ENCODE measurements at places on chromosomes 2 and 18.

DNA sequence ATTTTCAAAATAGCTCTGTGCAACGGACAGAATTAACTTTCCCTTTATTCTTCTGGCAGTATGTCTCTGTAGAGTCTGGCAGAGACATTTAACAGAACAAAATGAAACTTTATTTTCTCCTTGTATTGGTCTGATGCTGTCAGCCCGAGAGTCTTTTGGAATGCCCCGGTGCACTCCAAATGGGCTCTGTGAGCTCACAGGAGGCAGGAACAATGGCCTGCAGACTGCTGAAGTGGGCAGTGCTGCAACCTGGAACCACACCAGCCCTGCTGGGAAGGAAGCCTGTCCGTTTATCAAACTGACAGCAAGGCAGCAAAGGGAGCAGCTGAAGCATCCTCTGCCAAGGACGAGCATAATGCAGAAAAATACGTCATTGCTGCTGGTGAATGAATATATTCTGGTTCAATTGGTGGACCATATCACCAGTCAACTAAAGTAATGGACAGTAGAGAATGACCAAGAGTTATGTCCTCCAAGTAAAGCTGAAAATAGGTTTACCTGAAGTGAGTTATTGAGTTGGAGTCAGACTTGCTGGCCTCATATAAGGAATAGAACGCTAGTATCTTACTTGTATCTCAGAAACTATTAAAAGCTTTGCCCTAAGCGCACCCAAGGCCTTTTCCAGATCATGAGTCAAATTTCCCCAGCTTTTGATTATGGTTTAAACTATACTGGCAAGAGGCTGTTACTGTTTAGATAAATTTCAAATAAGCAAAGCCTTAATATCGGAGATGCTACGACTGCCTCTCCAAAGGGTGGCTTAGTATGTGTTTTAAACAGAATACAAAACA is 207.6 kb upstream of the TANK start:
- no peak for DNase-seq

GRCh38 chr18:79742076-79742475 is 55.7 kb upstream of the KCNG2 start:
- no peak for DNase-seq

DNA sequence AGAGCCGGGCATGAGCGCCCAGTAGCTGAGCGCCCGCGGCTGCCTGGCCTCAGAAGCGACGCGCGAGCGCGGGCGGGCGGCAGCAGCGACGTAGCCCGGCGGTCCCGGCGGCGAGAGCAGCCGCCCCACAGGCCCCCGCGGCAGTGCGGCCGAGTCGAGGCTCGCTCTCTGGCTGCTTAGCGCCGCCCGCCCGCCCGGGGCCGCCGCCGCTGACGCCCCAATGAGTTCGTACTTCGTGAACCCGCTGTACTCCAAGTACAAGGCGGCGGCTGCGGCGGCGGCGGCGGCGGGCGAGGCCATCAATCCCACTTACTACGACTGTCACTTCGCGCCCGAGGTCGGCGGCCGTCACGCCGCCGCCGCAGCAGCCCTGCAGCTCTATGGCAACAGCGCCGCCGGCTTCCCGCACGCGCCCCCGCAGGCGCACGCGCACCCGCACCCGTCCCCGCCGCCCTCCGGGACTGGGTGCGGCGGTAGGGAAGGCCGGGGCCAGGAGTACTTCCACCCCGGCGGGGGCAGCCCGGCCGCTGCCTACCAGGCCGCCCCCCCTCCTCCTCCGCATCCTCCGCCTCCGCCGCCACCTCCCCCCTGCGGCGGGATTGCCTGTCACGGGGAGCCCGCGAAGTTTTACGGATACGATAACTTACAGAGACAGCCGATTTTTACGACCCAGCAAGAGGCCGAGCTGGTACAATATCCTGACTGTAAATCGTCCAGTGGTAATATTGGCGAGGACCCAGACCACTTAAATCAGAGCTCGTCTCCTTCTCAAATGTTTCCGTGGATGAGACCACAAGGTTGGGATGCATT is 847 bp downstream of the HOXD8 start:
- DNase-seq: no peak

DNA sequence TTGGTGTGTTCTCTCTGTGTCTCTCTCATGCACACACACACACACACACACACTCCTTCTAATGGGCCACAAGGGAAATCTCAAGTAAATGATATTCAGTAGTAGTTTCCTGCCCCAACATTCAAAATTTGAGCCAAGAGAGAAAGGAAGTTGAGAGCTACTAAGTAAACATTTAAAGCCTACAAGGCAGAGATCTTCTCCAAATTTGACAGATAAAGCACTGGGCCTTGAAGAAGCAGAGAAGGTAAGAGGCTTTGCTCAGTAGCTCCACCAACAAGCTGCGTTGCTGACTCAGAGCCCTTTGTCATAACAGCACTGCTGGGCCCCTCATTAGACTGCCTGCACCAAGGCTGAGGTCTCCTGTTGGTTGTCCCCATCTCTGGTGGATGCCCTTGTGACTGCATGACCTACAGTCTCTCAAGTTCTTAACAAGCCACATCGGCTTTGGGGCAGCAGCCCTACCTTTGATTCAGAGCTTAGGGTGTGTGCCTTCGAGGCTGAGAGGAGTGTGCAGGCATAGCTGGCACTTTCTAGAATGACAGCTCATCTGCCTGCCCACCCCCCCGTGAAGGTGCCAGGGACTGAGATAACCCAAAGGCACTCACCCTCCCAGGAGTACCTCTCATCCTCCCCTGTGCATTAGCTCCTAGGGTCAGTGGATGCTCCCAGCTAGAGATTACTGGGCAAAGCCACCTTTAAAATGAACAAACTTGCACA is 32.3 kb upstream of the NEB start:
- DNase-seq: no peak

DNA sequence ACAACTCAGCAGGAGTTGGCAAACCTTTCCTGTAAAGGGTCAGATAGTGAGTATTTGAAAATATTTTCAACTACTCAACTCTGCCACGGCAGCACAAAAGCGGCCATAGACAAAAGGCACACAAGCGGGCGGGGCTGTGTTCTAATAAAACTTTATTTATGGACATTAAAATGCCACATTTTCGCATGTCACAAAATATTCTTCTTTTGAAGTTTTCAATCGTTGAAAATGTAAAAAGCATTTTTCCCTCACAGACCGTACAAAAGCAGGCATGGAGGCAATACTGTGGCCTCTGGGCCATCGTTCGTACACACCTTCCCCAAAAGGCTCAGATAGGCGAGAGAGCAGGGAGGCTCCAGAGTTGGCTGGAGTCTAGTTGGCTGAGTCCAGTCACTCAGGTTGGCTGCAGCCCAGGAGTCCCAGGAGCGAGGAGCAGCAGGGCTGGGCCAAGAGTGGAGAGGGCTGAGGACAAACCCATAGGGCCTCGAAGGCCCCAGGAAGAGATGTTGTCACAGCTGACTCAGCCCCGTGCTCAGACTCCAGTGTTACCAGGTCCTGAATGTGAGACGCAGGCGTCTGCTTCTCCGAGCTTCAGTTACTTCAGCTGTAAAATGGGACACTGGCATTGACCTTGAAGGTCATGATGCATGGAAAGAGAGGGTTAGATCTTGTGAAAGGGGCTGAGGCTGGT is 42.5 kb downstream of the SDC1 start:
- DNase-seq: no peak

GRCh38 chr18:2480536-2480935 is 90.8 kb downstream of the METTL4 start:
- no peak for DNase-seq

GRCh38 chr2:70962885-70963878 is 15.2 kb upstream of the ANKRD53 start:
- DNase-seq: no peak

DNA sequence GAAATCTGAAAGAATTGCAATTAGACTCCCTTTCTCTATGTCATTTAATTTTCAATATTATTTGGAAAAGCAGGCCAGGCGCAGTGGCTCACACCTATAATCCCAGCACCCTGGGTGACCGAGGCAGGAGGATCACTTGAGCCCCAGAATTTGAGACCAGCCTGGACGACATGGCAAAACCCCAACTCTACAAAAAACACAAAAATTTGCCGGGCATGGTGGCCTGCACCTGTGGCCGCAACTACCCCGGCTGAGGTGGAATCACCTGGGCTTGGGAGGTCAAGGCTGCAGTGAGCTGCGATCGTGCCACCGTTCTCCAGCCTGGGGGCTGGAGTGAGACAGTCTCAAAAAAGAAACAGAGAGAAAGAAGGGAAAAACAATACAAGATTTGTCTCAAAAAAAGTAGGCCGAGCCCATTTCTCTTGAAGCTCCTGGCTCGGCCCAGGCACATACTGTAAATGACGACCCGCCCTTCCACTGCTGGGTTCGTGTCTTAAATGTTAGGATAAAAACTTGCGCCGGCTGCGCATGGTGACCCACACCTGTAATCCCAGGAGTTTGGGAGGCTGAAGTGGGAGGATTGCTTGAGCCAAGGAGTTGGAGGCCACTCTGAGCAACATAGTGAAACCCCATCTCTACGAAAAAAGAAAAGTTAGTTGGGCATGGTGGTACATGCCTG is 31.1 kb upstream of the GPC1 start:
- no peak for DNase-seq

DNA sequence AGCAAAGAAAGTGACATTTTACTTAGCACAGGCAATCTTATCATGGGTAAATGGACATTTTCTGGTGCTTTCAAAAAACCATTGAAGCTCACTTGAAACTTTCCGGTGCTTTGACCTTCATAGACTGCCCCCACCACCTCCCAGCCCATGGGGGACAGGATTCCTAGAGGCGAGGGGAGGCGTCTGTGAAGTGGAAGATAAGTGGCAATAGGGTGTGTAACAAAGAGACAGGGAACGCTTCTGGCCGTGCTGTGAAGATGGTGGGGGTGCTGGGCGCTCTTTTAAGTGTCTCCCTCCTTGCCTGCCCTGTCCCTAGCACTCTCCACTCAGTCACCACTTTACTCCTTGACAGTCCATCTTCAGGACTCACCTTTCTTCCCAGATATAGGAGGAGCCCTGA is 23.4 kb upstream of the GMPPA start:
- DNase-seq: no peak

GRCh38 chr2:108602422-108602821 is 68.2 kb downstream of the LIMS1 start:
- no peak for DNase-seq

DNA sequence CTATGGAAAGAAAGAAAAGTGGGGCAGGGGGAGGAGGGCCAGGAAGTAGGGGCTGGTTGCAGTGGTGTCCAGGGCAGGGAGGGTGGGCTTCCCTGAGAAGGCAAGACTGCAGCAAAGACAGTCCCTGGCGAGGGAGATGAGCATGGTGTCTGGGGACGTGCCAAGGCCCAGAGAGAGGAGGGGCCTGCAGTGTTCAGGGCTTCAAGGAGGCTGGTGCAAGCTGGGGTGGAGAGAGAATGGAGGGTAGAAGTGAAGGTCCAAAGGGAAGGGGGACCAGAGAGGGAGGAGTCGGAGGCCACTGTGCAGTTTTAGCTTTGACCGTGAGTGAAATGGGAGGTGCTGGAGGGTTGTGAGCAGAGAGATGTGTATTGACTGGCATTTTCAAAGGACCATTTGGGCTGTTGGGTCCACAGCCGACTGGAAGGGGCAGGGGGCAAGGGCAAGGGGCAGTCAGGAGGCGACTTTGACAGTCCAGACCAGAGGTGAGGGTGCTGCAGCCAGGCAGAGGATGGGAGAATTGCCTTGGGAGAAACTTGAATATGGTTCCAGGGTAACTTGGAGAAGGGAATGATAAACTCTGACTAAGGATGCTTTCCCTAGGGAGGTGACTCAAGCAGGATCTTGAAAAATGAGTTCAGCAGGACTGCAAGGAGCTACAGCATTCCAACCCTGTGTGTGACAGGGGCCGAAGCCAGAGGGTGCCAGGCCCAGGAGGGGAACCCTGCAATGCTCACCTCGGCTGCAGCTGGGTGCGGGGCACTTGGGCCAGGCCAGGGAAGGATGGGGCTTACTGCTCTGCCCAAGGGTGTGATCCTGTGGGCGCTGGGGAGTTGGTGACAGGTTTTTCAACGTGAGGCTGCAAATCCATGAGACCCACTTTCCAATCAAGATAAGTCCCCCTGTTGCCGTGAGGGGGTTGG is 177.1 kb upstream of the HAAO start:
- DNase-seq: no peak

- DNase-seq: no peak
These were observed 21.6 kb downstream of the TSN start for GRCh38 chr2:121776885-121777698.

- no peak for DNase-seq
These were observed 3.1 kb downstream of the NRXN1 start for GRCh38 chr2:51028829-51029228.

- no peak for DNase-seq
These were observed 8.4 kb downstream of the MYOM1 start for GRCh38 chr18:3211236-3211992.

DNA sequence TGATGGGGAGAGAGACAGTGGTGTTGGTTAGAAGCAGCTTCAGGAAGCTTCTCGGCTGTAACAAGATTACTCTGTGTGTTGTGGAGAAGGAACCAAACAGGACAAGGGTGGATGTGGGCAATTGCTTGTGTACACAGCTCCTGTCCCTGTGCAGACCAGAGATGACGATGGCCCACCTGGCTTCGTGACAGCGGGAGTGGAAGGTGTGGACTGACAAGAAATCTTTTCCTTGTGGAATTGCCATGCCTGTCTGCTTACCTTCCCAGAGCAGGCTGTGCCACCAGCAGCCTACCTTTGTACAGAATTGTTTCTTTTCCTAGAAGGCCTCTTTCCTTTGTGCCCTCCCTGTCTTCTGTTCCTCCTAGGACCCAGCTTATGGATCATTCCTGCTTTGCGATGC is 93.8 kb downstream of the ITGB1BP1 start:
- DNase-seq: no peak

DNA sequence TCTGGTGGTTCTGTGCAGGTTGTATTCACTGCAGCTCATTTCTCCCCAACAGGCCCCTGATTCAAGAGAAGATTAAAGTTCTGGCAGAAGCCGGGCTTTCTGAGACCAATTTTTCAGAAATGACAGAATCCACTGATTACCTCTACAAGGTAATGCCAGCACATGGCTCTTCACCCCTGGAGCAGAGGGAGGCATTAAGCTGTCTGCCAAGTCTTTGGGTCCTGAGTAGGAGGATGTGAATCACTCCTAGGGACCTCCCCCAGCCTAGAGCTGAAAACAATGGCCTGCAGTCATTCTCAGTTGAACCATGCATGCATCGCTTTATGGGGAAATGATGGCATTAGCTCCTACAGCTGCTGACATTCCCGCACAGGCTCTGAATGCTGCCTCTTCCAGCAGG is 20.5 kb upstream of the RPL37A start:
- no peak for DNase-seq

- DNase-seq: no peak
These were observed 28.2 kb downstream of the RBMS1 start for GRCh38 chr2:160465406-160465805.

GRCh38 chr18:65227970-65228369 is 522.8 kb upstream of the CDH7 start:
- DNase-seq: no peak

DNA sequence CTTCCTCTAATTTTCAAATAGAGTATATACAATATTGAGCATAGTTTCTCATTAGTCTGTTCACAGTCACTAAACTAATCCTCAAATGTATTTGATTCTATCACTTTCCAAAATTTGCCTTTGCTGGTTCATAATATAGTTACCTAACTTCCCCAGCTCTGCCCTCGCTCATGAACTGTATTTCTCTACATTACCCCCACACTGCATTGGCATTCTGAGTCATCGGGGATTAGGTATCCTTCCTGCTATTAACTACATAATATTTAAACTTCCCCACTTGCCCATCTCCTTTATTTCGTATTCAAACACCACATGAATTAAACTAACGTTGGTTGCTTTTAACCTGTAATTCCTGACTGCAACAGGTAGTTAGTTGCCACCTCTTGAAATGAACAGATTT is 14.8 kb upstream of the CLASP1 start:
- DNase-seq: no peak

GRCh38 chr2:179233626-179234430 is 30.8 kb downstream of the SESTD1 start:
- peak; percentile 1 for DNase-seq

GRCh38 chr2:33877348-33878016 is 278.4 kb upstream of the FAM98A start:
- DNase-seq: no peak

Measured in hematopoietic multipotent progenitor cell treated with erythropoietin and hydrocortisone succinate and interleukin-3 and kit ligand, for 17 days (in vitro differentiated cells).